ENCODE measurements at places on chromosomes 2 and 18.

DNA sequence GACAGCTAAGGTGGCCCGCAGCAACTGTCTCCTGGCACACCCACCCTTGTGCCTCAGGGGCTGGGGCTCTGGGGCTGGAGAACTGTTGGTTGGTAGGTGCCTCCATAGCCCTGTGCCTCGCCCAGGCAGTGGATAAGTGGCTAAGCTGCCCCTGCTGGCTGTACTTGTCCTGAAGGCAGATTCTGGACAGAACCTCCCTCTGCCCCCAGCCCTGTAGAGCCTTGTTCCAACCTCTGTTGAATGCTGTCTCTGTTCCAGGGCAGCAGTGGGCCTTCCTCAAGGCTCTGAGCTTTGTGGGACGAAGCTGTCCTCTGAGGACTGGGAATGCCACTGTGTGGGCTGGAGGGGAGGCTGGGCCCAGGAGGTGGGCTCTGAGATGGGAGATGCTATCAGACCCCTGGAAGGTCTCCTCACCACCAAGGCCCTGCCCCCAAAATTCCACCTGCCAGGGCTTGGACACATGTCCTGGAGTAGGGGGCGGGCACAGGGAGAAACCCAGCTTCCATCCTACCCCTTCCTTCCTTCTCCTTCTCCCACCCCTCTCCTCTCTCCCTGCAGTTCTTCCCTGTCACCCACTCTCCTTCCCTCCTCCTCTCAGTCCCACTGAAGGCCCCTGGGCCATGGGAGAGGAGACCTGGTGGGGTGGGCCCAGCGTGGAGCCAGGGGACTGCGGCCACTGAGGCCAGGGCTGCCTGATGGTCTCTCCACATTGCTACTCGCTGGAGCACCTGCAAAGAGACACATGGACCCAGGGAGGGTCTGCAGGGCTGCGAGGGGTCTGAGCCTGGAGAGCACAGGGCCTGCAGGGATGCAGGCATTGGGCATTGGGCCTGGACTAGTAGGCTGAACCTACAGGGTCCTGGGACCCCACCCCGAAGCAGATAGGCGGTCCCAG, 1.7 kb upstream of the PDCD1 start:
- peaks cover 8% of the 10 kb centered on the region for H3K4me1 ChIP-seq
- no peak overlapping the region for H3K4me3 ChIP-seq
- peaks cover 17% of the 10 kb centered on the region for H3K27me3 ChIP-seq
- no peak overlapping the region for H3K27ac ChIP-seq
- no peaks in the 10 kb centered on the region for H3K36me3 ChIP-seq

- H3K27ac ChIP-seq, result no peak overlapping the region
- H3K36me3 ChIP-seq, result no peaks in the 10 kb centered on the region
- H3K27me3 ChIP-seq, result no peaks in the 10 kb centered on the region
Observed at GRCh38 chr2:165044505-165045303, 89.4 kb upstream of the SLC38A11 start.

DNA sequence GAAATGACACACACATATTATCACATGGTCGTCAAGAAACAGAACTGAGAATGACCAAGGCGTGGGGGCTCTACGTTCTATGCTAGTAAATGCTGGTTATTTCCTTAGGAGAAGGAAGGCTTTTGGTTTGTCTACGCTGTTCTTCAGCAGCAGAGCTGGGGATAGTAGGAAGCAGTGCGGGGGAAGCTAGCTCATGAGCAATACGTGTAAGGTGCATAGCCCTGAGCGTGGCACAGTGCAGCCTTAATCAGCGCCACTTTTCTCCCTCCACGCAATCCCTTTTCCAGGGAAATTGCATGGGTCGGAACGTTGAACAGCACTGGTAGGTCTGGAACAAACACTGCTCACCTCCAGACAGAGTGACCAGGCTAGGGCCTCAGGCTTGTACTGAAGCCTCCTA, 199.6 kb upstream of the FBXO11 start:
- no peaks in the 10 kb centered on the region for H3K27me3 ChIP-seq
- H3K4me1 ChIP-seq, result peaks cover 41% of the 10 kb centered on the region
- no peak overlapping the region for H3K4me3 ChIP-seq
- peaks cover 2% of the 10 kb centered on the region for H3K36me3 ChIP-seq
- peak overlapping the region; percentile 52 for H3K27ac ChIP-seq
- DNase-seq, result no peak

- no peaks in the 10 kb centered on the region for H3K4me1 ChIP-seq
- no peaks in the 10 kb centered on the region for H3K27me3 ChIP-seq
- no peak for DNase-seq
Observed at GRCh38 chr2:214836568-214836967, 27.1 kb upstream of the BARD1 start.

GRCh38 chr2:128442053-128442751, 123.5 kb upstream of the HS6ST1 start:
- peaks cover 31% of the 10 kb centered on the region for H3K4me1 ChIP-seq
- peak overlapping the region; percentile 90 for H3K27ac ChIP-seq
- no peak overlapping the region for H3K4me3 ChIP-seq
- H3K27me3 ChIP-seq, result no peaks in the 10 kb centered on the region
- H3K36me3 ChIP-seq, result no peaks in the 10 kb centered on the region
- peak; percentile 6 for DNase-seq

Measured in mesothelial cell of epicardium (in vitro differentiated cells).